Activated CD4-positive, alpha-beta T cell treated with anti-CD3 and anti-CD28 coated beads for 36 hours (primary cell): ENCODE measurements at places on chromosomes 1 and 21. TPM values are rescaled to one million over a fixed set of nuclear protein-coding genes. Genes with fewer than 3 reads are reported as not detected.

The SPRR2F gene
- total RNA-seq: not detected

The PTCH2 gene
- total RNA-seq: 0.69 TPM

The CFHR3 gene
- not detected for total RNA-seq

The EFNA3 gene
- 5.1 TPM for total RNA-seq

The ARHGAP29 gene
- 0.23 TPM for total RNA-seq

The TSSK3 gene
- 0.76 TPM for total RNA-seq

The FOXO6 gene
- total RNA-seq: 0.09 TPM

The AMY2A gene
- not detected for total RNA-seq

The GPR52 gene
- total RNA-seq: 0.55 TPM

The DRAXIN gene
- total RNA-seq: 0.04 TPM

The DCLRE1B gene
- 21.8 TPM for total RNA-seq

The PROX1 gene
- 0.09 TPM for total RNA-seq

The E2F2 gene
- total RNA-seq: 32.0 TPM

The CSMD2 gene
- total RNA-seq: not detected

The CHI3L1 gene
- total RNA-seq: 0.18 TPM

The OXCT2 gene
- 1.5 TPM for total RNA-seq

The EVA1C gene
- 10.4 TPM for total RNA-seq

The TRABD2B gene
- total RNA-seq: not detected

The LIN28A gene
- not detected for total RNA-seq

The LAMC1 gene
- 0.46 TPM for total RNA-seq

The POFUT2 gene
- 14.7 TPM for total RNA-seq

The VTCN1 gene
- not detected for total RNA-seq

The RPS6KA1 gene
- total RNA-seq: 116 TPM

The S100A7A gene
- total RNA-seq: not detected

The SYT6 gene
- total RNA-seq: not detected

The GNAT2 gene
- total RNA-seq: 0.64 TPM

The TPTE gene
- total RNA-seq: not detected

The PLA2G2D gene
- not detected for total RNA-seq

The PRKACB gene
- total RNA-seq: 22.2 TPM

The MAP3K6 gene
- total RNA-seq: 6.5 TPM

The CD1B gene
- not detected for total RNA-seq

The ACBD3 gene
- total RNA-seq: 20.2 TPM

The DMBX1 gene
- total RNA-seq: not detected

The ANGPTL3 gene
- not detected for total RNA-seq

The HES4 gene
- 3.5 TPM for total RNA-seq

The OPTC gene
- total RNA-seq: not detected

The DEPDC1 gene
- total RNA-seq: 15.9 TPM

The UBASH3A gene
- total RNA-seq: 39.0 TPM

The WNT9A gene
- 0.04 TPM for total RNA-seq

The AQP10 gene
- total RNA-seq: not detected

The IFNGR2 gene
- total RNA-seq: 18.9 TPM

The ZSWIM5 gene
- total RNA-seq: 0.63 TPM

The RGS4 gene
- not detected for total RNA-seq

The PRR9 gene
- total RNA-seq: not detected

The LCE2C gene
- not detected for total RNA-seq

The KRTAP20-1 gene
- not detected for total RNA-seq

The TFAP2E gene
- total RNA-seq: 0.53 TPM

The KCNJ9 gene
- total RNA-seq: 0.05 TPM

The LCE1C gene
- not detected for total RNA-seq

The SLC37A1 gene
- 18.2 TPM for total RNA-seq

The GUCA2A gene
- not detected for total RNA-seq

The AADACL4 gene
- not detected for total RNA-seq

The UTS2 gene
- not detected for total RNA-seq

The FAM43B gene
- not detected for total RNA-seq

The FCGR3A gene
- not detected for total RNA-seq

The KCND3 gene
- total RNA-seq: not detected

The KCNT2 gene
- total RNA-seq: 0.05 TPM

The LIPI gene
- not detected for total RNA-seq

The PUM1 gene
- 91.4 TPM for total RNA-seq

The OR6N2 gene
- total RNA-seq: not detected
